ENCODE measurements at places on chromosomes 6 and 20. TPM values are rescaled to one million over a fixed set of nuclear protein-coding genes. Genes with fewer than 3 reads are reported as not detected.

GRCh38 chr6:84424956-84425355 lies 197.5 kb upstream of the CEP162 start:
- no peak for DNase-seq

DNA sequence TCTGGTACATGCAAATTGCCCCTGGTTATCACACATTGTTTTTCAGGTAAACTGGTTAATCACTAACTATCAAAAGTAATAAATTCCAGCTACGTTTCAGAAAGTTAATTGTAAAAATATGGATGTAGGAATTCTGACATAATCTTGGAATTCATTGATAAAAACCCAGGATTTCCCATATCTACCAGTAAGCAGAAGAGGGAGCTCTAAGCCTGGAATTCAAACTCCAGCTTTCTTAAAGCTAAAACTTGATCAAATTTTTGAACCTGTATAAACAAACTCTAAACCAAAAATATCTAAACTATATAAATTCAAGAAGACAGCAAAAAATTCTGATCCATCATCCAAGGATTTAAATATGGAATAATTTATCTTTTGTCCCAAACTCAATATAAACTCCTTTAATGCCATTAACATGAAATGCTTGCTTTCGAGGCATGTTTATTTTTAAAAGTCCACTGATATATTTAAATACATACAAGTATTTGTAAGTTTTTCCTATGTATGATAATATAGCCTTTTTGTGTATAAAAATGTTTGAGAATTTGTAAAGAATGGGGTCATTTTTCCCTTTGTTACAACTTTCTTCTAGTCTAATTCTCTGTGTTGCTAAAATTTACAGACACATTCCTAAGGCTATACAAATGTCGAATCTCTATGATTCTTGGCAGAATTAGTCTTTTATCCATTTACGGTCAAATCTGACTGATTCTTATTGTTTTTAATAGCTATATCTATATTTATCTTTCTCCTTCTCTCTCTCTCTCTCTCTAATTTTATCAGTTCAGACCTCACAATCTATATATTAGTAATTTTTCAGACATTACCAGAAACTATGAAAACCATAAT lies 91.4 kb upstream of the RNF217 start:
- no peak for DNase-seq

GRCh38 chr6:1597924-1598323 lies 11.8 kb upstream of the FOXC1 start:
- DNase-seq = no peak

- DNase-seq = peak; percentile 23
Measured at GRCh38 chr20:46365487-46366220, 40.8 kb downstream of the ELMO2 start.

DNA sequence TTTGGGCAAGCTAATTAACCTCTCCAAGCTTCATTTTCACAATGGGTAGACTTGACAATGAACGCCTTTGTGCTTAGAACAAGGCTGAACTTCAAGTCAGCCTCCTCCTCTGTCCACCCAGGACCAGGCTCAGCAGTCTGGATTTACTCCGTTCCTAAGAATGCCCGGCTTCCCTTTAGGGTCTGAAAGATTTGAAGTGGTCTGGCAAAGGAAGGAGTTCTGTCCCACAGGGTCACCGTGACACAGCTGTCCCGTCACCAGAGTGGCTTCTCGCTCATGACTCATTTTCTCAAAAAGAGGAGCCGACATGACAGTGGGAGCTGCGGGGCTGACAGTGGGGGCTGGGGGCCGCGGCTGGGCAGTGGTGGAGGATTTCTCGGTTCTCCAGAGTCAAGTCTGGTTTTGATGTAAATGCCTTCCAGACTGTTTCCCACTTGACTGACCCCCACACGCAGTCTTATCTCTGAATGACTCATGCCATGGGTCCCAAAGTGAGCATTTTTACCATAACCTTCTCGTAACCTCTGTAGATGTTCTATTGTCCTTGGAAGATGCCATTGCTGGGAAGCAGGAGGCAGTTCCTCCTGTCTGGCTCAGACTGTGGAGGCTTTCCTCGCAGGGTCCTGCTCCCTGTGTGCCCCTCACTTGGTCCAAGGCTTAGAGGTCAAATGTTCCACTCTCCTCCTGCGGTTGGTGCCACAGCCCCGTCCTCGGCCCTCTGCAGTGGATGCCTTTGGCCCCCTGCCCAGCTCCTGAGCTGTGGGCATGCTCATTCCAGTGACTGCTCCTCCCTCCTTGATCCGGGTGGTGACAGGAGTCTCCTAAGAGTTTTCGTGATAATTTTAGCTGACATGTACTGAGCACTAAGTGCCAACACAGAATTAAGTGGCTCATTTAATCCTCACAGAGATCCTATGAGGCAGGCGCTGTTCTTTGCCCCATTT lies 253.1 kb downstream of the FNDC1 start:
- DNase-seq = no peak

DNA sequence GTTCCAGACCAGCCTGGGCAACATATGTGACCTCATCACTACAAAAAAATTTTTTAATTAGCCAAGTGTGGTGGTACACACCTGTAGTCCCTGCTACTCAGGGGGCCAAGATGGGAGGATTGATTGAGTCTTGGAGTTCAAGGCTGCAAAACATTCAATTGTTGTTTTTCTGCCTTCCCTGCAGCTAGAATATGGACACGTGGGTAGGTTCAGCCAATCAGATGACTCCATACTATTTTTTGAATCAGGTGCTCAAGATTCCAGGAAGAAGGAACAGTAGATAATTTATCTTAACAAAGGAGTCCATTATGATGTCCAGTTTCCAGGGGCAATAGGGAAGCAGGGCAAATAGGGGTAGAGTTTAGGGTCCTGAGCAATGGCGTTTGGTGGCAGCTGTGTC lies 2.4 kb upstream of the DEFB119 start:
- DNase-seq = no peak

GRCh38 chr6:20302702-20303251 lies 90.5 kb upstream of the MBOAT1 start:
- DNase-seq = no peak

Gene APOM
- 4.3 TPM for polyA plus RNA-seq

Gene PRSS16
- 1.5 TPM for polyA plus RNA-seq

Gene PMEPA1
- polyA plus RNA-seq = 0.30 TPM

Gene MACROD2
- not detected for polyA plus RNA-seq

Gene CENPW
- polyA plus RNA-seq = 3.1 TPM

Gene MYMX
- not detected for polyA plus RNA-seq

Gene SDCBP2
- 2.2 TPM for polyA plus RNA-seq

Gene SYNGAP1
- polyA plus RNA-seq = 1.0 TPM
